ENCODE measurements at places on chromosomes 16 and 17.

DNA sequence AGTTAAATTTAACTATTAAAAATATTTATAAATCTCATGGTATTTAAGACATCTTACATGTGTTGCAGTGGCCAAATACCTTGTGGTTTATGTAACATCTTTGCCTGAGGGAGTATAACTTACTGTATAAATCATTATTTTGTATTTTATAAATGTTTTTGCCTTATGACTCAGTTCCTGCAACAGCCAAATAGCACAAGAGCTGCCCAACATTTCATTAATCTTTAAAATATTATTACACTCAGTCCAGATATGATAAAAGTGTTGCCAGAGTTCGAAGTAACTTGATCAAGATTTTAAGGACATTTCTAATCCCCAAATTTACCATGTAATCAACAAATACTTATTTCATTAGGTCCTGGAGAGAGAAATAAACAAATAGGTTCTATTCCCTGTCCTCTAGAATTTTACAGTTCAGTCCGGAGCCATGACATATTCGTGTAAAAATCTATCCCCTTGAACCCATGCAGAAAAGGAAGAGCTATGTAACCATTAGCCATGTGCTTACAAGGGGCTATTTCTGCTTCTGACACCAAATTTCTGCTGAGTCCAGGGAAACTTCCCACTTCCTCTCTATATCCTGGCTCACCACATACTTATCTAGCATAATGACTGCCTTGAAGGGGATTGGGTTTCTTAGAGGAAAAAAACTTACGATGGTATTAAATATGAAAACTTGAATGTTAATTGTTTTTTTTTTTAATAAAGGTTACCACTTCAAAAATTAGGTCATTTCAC is 44.0 kb downstream of the IRX6 start:
- no peak for DNase-seq

DNA sequence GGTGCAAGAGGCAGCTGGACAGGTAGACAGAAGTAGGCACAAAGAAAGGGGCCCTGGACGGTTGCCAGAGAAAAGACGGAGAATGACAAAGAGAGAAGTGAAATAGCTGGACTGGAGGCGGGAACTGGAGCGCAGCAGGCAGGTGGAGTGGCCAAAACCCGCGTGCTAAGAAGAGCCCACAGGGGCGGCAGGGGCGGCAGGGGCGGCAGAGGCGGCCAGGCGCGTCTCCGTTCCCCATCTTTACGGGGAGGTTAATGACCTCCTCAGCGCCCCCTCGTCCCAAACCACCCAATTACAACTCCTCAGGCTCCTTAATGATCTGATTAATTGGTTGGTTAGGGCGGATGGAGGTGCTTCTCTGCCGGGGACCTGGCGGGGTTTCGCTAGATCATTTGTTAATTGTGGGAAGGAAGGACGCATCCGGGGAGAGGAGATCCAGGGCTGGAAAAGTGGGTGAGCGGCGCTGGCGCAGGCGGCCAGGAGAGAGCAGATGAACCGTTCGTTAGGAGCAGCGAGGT is 15.4 kb upstream of the HOXB9 start:
- no peak for DNase-seq

DNA sequence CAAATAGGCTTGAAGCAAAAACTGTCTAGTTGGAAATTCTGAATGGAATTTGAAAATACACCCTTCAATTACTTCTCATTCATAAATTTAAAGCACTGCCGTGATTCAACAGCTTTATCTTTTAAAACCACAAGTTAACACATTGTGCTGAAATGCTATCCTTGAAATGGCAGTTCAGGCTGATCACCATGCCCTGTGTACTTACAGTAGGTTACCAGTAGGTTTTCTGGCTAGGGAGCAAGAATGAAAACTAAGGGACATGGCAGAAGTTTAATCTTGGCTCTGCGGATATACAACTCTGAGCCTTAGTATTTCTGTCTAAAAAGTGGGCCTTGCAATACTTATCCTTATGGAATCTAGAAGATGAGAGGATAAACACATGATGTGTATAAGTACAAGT is 28.0 kb downstream of the NXPH3 start:
- no peak for DNase-seq

- no peak for DNase-seq
Measured at GRCh38 chr17:49604314-49604869, 28.7 kb downstream of the NXPH3 start.

GRCh38 chr17:4221899-4222659 is 41.7 kb downstream of the ANKFY1 start:
- no peak for DNase-seq

- peak; percentile 59 for DNase-seq
Measured at GRCh38 chr16:85522842-85523601, 90.1 kb upstream of the GSE1 start.

DNA sequence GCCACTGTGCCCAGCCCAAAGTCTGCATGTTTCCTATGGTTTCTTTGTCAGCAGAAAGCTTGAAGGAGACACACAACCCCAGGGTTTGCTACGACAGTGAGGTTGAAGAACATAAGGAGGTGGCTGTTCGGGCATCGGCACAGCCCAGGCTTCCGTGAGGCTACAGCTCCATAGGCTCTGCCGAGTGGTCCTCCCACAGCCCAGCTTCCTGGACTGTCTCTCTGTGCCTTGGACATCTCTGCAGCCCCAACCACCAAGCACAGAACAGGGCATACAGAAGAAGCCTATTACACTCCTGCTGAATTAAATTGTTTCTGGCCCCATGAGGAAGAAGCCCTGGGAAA is 3.2 kb upstream of the HAP1 start:
- DNase-seq, result no peak

GRCh38 chr17:13542636-13543035 is 59.1 kb downstream of the HS3ST3A1 start:
- no peak for DNase-seq

DNA sequence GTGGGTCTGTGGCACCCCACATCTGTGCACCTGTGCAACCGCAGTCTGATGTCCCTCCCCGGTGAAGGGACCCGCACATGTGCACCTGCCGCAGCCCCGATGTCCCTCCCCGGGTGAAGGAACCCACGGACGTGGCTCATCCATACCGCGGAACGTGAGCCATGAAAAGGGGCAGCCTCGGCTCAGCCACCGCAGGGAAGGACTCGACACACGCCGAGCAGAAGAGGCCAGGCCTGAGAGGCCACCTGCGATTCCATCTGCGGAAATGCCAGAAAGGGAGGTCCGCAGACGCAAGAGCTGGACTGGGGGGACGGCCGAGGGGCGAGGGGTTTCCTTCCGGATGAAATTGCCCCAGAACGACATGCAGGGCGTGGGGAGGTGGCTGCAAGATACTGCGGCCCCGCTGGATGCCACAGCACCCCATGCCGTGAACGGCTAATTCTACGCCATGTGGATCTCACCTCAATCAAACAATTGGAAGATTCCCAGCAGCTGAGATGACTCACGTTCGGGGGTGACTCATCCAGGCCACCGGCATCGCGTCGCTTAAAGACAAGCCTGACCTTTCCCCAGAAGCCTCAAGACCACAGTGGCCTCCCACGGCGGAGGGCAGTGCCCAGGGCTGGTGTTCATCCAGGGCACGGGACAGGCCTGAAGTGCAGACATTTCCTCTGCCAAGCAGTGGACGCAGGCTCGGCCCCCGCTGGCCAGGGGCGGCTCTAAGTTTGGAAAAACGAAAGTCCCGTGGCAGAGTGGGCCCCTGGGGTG is 21.0 kb downstream of the SOX8 start:
- DNase-seq, result no peak

GRCh38 chr17:76005263-76006149 is 4.9 kb downstream of the CDK3 start:
- DNase-seq, result peak; percentile 93

- DNase-seq, result no peak
Measured at GRCh38 chr16:77457046-77457445, 22.2 kb upstream of the ADAMTS18 start.

- peak; percentile 79 for DNase-seq
Measured at GRCh38 chr17:7217113-7217987, 2.3 kb downstream of the DLG4 start.

DNA sequence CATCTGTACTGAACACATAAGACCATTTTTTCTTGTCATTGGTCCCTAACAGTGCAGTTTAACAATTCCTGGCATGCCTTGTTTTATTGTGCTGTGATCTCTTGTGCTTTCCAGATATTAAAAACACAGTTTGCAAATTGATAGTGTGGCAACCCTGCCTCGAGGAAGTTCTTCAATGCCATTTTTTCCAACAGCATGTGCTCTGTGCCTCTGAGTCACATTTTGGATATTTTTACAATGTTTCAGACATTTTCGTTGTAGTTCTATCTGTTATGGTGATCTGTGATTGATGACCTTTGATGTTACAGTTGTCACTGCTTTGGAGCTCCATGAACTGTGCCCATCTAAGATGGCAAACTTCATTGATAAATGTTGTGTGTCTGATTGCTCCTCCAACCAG is 66.2 kb downstream of the GOSR1 start:
- DNase-seq, result no peak

GRCh38 chr17:28712705-28713415 is 1.2 kb upstream of the PROCA1 start:
- no peak for DNase-seq

DNA sequence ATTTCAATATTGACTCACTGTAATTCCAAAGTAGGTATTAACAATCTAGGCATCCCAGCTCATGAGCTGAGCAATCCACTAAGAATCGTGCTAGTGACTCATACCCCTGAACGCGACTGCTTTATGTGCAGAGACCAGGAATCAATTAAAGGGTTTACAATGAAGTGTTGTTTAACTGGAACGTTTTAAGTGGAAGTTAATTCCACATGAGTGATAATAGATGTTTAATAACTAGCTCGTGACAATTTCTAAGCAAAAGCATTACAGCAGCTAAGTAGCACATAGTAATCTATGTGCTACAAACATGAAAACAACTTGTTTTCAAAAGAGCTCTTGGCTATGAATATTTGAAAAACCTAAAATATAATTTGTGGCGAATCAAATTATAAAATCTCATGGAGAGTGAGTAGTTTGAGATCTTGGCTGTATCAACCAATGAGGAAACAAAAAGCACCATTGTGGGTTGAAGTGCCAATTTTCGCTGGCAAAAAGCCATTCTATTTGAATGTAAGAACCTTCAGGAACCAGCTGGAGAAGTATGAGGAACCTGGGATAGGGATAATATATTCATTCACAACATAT is 9.4 kb downstream of the GJC1 start:
- no peak for DNase-seq

DNA sequence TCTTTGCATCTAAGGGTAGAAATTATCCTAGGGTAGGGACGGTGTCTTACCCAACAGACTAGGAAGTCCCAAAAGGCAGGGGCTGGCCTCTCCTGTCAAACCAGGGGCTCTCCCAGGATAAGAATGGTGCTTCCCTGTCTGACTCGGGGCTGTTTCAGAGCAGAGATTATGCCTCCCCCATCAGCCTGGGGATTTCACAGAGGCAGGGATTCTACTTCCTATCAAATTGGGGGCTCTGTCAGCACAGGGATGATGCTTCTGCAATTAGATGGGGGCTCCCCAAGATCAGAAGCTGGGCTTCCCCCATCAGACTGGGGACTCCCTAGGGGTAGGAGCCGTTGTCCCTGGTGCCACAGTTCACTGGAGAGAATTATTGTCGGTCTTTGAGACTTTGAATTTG is 2.3 kb downstream of the NXPH3 start:
- DNase-seq, result no peak

GRCh38 chr17:80262775-80263244 is 2.2 kb downstream of the RNF213 start:
- no peak for DNase-seq

DNA sequence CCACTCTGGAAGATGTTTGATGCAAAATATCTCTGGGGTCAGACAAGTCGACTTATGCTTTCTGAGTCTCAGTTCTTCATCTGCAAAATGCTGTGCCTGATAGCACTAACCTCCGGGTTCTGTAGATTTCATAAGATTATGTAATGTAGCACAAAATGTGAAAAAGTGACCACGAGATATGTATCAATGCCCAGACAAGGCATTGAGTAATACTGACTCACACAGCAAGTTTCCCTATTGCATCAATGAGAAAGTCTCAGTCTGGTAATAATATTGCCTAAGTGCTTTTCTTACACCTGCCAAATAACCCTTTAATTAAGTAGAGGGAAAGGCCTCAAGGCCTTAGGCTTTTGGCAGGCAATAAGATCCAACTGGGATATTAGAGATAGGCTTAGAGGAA is 41.4 kb upstream of the MMP2 start:
- no peak for DNase-seq

DNA sequence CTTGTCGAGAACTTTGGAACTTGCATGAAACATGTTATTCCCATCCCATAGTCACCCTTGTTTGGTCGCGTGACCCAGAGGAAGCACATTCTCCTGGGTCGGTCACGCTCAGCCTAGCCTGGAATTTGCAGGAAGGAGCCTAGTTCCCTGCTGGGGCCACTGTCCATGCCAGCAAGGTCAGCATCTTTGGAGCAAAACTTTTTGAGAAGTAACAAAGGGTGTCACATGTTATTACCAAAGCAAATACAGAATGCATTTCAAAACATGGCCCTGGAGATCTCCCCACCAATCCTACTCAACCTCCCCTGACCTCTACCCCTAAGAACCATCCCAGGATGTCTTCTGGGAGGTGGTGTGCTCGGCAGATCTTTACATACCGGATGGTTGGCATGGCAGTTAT is 26.2 kb upstream of the IRF8 start:
- no peak for DNase-seq

DNA sequence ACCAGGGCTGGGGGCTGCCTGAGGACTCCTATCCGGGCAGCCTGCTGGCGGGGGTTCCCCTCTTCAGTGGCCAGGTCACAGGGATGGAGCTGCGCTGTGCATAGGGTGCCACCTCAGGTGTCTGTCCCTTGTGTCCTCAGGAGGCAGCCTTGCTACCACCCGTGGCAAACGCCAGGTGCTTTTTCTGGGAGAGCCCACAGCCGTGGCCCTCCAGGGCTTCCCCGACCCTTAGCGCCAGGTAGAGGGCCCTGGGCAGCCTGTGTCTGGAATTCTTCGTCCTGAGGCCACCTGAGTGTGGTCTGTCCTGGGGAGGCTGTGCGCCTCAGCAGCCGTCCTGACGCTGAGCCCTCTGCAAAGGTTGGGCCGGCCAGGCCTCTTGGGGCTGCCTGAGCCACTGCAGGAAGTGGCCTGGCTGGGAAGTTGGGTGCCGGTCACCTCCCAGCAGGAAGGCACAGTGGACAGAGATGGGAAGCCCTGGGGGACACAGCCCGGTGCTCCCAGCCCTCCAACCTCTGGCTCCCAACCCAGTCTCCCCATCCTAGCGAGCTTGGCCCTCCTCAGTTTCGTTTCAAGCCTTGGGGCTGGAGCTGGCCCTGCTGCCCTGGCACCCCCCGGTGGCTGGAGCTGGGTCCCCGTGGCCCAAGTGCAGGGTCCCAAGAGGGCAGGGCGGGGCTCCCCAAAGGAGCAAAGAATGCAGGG is 7.6 kb upstream of the BAIAP3 start:
- DNase-seq, result no peak

Measured in WERI-Rb-1 (cell line).